Aorta (tissue), 5 donors: ENCODE measurements at places on chromosomes 3 and 15. TPM values are rescaled to one million over a fixed set of nuclear protein-coding genes. Genes with fewer than 3 reads are reported as not detected.

Gene SYNPR
- total RNA-seq = not detected

DNA sequence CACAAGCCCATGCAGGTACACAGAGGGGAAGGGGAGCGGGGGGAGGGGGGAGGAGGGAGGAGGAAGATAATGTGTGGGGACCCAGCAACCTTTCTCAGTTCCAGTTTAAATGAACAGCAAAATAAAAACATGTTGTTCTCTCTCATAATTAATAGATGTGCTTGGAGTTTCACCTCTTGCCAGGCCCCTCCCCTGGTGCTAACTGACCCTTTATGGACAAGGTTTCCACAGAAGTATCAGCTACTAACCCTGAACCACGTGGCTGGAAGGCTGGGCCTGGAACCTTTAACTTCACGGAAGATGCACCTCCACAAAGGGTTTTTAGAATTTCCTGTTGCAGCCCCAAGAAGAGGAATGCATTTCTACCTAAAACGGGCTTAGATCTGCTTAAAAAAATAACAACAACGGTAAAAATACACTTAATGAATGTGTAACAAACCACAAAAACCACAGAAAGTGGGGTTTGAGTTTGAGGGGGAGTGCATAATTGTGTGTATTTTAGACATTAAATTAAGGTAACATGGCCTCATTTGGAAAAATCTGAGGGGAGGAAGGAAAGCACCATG lies 14.8 kb upstream of the SMAD3 start:
- no peak for DNase-seq

GRCh38 chr15:58269455-58270414 lies 131.6 kb downstream of the AQP9 start:
- DNase-seq = no peak

- no peak for DNase-seq
Observed at GRCh38 chr3:72050771-72051170, 265.8 kb upstream of the PROK2 start.

DNA sequence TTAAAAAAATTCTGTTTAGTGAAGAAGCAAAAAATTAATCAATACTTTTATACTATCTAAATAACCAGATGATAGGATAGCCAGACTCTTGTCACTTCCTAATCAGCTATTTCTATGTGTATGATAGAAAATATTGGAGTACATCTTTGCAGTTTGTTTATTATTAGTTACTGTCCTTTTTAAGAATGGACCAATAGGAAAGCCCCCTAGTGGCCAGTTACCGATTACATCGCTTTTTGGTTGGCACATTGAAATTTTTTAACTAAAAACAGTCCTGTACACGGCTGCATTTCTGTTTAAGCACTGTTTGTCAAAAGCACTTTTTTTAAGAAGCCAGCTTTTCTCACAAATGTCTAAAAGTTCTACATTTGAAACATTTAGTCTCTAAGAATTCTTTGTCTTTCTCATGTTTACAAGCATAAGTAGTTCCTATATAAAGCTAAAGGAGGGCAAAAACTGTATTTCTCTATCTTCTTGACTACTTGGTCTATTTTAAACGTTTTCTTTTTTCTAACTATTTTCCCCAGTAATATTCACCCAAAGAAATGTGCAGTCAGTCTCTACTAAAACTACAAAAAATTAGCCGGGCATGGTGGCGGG lies 253.2 kb upstream of the LRTM1 start:
- no peak for DNase-seq
